ENCODE measurements at places on chromosomes 11 and 22. TPM values are rescaled to one million over a fixed set of nuclear protein-coding genes. Genes with fewer than 3 reads are reported as not detected.

- H3K27me3 ChIP-seq: peaks cover 70% of the 10 kb centered on the region
- peaks cover 6% of the 10 kb centered on the region for H3K4me1 ChIP-seq
- no peak overlapping the region for H3K27ac ChIP-seq
- H3K36me3 ChIP-seq: no peaks in the 10 kb centered on the region
These were observed 41.0 kb downstream of the FLI1 start for GRCh38 chr11:128734832-128735224.

DNA sequence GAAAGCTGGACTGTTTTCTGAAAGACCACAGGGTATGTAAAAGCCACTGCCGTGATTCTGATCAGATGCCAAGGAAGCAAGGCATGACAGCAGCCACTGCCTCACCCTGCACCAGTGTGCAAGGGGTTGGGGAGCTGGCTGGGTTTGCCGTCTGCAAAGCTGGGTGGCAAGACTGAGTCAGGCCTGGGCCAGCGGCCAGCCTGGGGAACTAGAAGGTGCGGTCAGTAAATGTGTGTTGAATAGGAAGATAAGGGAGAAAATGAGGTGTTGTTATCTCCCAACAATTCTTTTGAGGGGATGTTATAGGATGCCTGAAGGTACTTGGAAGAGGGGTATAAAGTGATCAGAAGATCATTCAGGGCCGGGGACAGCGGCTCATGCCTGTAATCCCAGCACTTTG, 8.0 kb downstream of the VSTM5 start:
- H3K27ac ChIP-seq: no peak overlapping the region
- H3K27me3 ChIP-seq: no peaks in the 10 kb centered on the region
- no peak for DNase-seq
- H3K4me1 ChIP-seq: no peaks in the 10 kb centered on the region
- H3K4me3 ChIP-seq: no peak overlapping the region

DNA sequence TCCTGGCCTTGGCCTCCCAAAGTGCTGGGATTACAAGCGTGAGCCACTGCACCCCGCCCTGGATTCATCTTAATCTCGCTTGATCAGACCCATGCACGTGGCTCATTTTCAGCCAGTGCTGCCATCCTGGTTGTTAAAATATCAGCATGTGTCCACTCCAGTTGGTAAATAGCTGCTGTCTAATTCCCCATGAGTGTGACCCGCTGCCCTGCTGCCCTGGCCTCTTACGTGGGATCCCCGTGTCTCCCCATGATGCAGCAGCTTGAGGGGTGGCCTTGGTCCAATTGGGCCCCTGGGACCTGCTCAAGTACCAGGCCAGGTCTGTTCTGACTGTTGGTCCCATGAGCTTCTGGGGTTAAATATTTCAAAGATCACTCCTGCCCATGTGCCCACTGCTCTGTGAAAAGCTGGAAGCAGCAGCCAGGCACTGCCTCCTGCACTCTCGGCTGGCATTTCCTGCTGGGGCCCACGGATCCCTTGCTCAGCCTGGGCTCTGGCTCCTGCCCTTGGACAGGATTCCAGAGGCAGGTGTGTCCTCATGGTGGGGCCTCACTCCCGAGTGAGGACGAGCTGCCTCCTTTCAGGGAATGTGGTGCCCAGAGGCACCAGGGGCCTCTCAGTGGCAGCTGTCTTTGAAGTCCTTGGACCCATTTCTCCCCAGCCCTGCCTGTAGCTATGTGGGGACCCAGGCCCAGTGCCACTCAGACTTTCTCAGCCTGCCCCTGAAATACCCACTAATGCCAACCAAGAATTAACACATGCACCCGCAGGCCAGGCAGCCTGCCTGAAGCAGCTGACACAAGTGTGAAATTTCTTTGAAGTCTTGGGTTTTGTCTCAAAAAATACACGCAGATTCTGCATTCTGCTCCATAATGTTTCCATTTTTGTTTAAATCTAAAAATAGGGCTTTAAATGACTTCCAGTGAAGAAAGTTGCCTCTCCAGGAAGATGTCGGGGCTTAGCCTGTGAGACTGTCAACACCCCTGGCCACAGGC, 38.1 kb upstream of the PRDM11 start:
- H3K4me1 ChIP-seq: peaks cover 9% of the 10 kb centered on the region
- H3K27me3 ChIP-seq: peaks cover 3% of the 10 kb centered on the region

DNA sequence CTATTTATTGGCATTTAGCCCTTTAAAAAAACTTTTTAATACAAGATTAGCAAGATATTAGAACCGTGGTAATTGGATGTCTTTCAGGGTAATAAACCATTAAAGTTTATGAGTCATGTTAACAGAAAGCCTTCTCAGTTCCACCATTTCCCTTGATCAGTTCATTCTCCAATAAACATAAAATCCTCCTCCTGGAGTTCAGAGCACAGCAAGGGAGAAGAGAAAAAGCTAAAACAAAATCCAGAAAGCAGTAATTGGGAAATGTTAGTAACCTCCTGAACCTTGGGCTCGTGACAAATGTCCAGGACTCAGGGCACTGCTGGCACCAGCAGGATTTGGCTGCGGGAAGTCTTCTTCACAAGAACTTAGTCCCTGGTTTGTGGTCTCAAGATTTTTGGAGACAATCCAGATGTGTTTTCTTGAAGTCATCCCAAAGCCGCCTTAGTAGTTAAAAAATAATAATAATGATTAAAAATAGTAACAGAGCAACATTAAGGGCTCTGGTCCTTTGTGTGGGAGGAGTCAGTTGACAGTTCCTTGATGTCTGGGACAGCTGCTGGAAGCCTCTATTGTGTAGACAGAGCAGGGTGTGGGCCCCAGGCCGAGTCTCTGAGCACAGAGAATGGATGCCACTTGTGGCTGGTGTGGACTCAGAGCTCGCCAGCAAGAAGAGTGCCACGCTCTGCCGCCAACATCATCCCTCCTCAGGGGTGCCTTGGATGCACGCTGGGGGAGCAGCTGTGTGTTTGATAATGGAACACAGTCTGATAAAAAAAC, 43.4 kb upstream of the PITPNB start:
- no peak for DNase-seq
- H3K36me3 ChIP-seq: no peaks in the 10 kb centered on the region
- H3K4me3 ChIP-seq: no peak overlapping the region
- no peaks in the 10 kb centered on the region for H3K27me3 ChIP-seq

GRCh38 chr22:50219800-50220602, 19.2 kb downstream of the SELENOO start:
- H3K27ac ChIP-seq: no peak overlapping the region
- H3K36me3 ChIP-seq: peaks cover 32% of the 10 kb centered on the region
- H3K4me1 ChIP-seq: no peaks in the 10 kb centered on the region
- H3K4me3 ChIP-seq: no peak overlapping the region
- H3K27me3 ChIP-seq: no peaks in the 10 kb centered on the region

DNA sequence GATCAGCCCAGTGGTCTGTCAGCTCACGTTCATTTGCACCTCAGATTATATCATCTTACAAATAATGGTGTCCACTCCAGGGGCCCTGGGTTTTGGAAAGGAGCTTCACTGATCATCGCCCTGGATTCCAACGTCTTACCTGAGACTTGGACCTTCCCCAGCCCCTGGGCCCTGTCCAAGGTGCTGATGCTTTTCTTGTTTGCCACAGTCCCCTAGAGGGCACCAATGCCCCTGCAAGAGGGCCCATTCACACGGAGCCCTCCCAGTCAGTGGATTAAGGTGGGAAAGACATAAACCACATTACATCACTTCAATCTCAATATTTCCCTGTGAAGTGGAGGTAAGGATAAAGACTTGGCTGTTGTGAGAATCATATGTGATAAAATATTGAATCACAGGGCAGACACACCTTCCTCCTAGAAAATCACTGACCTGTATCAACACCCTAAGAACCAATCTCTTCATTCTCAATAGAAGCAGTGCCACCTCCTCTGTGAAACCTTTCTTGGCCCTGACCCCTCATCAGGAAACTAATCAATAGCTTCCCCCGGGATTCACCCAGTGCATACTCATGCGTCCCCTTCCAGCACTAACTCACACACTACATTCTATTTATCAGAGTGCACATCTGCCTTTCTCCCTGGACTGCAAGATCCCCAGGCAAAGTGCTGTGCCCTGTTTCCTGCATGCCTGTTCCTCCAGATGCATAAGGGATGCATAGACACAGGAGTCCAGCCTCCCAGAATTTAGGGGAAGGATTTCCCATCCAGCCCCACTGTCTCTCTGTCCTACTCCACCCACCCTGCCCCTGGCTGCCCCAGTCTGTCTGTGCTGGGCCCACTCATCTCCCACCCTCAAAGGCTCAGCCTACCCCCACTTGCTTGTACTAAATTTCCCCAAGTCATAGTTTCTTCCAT, 167.0 kb downstream of the BUD13 start:
- no peaks in the 10 kb centered on the region for H3K27me3 ChIP-seq
- no peaks in the 10 kb centered on the region for H3K4me1 ChIP-seq
- peak; percentile 89 for DNase-seq
- H3K27ac ChIP-seq: no peak overlapping the region

KRTAP5-1 gene
- not detected for polyA plus RNA-seq

RGL4 gene
- polyA plus RNA-seq: 1.5 TPM
